T-helper 22 cell (primary cell): ENCODE measurements at places on chromosomes 1 and 21.

GRCh38 chr1:7294636-7295035 lies 476.5 kb upstream of the VAMP3 start:
- DNase-seq, result no peak

DNA sequence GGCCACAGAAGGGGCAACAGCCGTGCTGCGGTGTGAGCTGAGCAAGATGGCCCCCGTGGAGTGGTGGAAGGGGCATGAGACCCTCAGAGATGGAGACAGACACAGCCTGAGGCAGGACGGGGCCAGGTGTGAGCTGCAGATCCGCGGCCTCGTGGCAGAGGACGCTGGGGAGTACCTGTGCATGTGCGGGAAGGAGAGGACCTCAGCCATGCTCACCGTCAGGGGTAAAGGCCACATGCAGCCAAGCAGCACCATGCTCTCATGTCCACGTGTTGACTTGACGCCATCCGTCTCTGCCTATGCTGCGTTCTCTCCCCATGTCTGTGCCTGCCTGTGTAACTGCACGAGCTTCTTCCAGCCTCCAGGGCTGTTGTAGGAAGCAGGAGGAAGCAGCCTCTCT lies 85.5 kb downstream of the OBSCN start:
- no peak for DNase-seq

GRCh38 chr1:19084206-19084738 lies 125.8 kb downstream of the UBR4 start:
- DNase-seq, result no peak

DNA sequence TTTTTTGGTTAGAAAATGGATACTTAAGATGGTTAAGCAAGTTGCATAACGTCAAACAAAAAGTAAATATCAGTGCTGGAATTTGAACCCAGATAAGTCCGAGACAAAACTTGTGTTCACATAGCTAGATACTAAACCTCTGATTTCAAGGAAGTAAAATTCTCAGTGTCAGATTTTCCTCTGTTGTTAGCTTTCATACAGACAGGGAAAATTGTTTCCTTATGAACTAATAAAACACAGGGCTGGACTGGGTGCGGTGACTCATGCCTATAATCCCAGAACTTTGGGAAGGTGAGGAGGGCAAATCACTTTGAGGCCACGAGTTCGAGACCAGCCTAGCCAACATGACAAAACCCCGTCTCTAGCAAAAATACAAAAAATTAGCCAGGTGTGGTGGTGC lies 51.3 kb downstream of the PCNX2 start:
- DNase-seq, result no peak

DNA sequence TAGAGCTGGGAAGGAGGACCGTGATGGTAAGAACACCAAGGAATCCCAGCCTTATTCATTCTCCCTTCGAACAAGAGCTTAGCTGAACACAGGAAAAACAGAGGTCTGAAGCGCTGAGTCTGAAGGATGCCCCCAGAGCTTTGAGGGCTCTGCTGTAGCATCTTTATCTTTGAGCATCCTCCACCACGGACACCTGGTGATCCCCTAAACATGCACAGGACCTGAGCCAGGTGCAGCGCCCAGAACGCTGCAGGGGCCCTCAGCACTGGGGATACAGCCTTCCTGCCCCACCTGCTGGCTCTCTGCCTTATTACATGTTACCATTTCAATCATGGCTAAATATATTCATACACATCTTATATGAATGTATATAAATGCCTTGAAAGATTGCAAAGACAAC lies 7.7 kb upstream of the GPATCH4 start:
- DNase-seq, result peak; percentile 19

GRCh38 chr1:48248356-48248755 lies 25.8 kb downstream of the SLC5A9 start:
- no peak for DNase-seq

GRCh38 chr1:164183854-164184635 lies 374.9 kb upstream of the PBX1 start:
- DNase-seq, result no peak

DNA sequence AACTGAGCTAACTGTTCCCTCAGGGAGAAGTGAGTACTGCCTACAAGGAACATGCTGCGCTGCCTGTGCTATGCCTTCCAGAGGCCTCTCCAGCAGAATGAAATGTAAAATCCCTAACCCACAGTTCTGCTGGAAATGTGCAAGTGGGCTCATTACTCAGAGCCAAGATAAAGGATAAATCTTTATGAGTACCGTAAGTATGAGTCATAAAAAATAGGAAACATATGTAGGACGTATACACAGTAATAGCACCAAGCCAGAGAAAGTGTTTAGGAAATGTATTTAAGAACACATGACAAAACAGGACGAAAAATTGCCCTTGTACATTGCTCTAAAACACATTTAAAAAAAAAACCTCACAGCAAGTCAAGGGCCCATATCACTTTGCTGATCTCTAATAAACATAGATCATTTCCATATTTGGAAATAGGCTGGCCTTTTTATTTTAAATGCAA lies 104.6 kb downstream of the TGFBR3 start:
- DNase-seq, result no peak

GRCh38 chr1:2801535-2802291 lies at the start of gene TTC34:
Gene TTC34, minus strand, starts transcription at chr1:2801693. Its CDS starts 866 bp downstream, at chr1:2800827.
- DNase-seq, result no peak

GRCh38 chr1:119984771-119985170 lies 84.7 kb downstream of the NOTCH2 start:
- no peak for DNase-seq

DNA sequence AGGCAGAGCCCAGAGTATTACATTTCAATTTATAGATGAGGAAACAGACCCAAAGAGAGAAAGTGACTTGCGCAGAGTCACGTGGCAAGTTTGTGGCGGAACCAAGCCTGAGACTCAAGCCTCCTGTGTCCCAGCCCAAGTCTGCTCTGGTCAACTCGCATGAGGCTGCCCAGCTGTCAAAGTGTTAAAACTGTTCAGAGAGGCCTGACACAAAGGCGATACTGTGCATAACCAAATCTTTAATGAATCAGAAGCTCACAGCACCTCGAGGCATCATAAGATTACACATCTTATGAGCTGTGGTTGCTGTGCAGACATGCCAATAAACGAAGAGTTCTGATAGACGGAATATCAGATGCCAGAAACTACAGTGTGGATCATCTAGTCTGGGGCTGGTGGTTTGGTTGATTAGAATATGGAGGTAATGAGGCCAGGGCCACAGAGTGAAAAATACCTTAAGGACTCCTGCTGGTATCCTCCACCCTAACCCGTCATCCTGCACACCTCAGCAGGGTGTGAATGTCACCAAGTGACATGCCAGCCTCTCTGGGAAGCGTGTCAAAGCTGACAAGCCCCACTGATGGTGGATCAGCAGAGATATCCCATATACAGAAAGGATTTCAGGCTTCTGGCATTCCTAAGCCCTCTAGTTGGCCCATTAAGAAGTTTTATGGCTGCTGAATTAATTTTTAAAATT lies 42.2 kb downstream of the TNNT2 start:
- DNase-seq, result no peak

- no peak for DNase-seq
Observed at GRCh38 chr1:67143966-67144365, 9.2 kb upstream of the C1orf141 start.

GRCh38 chr1:176989023-176989422 lies 175.5 kb downstream of the ASTN1 start:
- DNase-seq, result no peak

DNA sequence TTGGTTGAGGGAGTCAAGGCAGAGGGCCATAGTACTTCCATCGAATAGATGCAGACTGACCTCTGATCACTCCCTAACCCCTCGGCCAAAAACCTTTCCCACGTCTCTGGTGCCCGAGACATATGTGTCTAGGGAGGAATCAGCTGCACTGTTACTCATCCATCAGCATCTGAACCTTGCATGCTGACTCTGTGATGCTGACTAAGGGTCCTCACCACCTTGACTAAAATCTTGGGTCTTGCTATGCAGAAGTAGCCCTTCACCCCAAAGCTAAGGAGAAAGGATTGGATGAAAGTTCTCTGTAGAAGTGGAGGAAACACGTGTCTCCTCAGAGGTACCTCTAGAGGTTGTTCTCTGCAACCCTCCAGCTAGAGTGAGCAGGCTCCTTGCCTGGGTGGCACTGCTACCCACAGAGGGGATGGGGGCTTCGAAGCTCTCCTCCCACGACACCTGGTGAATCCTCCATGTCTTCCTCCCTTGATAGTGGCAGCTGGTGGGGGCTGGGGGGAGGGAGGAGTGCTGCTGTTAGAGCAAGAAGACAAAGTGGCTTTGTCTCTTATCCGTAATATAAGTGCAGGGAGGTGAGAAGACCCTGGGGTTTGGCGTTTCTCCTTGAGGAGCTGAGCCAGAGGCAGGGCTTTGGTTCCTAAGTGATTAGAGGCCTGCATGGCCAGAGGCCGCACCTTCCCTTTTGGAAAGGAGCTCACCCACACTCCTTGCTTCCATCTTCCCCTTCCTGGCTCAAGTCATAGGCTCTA lies 45.1 kb downstream of the ATP2B4 start:
- DNase-seq, result no peak

DNA sequence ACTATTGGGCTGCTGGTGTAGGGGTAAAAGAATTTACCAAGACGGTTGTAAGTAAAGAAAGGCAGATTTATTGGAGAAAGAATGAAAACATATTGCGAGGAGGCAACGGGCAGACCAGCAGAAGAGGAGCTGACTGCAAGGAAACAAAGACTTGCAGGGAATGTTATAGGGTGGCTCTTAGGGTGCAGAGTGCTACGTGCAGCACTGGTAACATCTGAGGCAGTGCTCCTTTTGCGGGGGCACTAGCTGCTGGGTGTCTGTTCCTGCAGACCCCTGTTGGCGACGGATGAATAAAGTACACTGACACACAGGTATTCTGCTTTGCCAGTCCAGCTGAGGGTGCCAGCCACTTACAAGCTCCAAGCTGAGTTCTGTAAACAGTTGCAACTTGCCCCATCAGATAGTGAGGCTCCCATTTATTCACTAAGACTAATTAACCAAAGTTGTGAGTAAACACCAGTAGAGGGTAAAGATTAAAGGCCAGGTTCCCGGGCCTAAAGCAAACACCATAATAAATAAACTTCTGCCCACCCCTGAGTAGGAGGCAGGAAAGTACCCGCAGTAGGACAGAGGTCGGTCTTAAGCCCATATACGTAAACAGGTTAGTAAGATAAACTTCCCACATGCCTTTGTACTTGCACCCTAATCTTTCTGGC lies 140.2 kb upstream of the KCNK1 start:
- no peak for DNase-seq

DNA sequence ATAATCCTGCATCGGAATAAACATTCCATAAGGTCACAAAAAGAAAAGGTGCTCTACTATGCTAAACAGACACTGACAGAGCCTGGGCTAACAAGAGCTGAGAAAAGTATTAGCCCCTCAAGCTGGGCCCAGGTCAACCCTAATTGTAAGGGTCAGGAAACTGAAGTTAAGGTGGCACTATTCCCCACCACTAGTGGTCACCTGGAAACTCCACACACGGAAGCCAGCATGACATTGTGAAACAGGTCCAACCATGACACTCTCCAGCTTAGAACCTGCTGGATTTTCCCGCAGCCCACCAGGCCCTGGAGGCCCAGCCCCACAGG lies 1.2 kb downstream of the PTTG1IP start:
- no peak for DNase-seq

DNA sequence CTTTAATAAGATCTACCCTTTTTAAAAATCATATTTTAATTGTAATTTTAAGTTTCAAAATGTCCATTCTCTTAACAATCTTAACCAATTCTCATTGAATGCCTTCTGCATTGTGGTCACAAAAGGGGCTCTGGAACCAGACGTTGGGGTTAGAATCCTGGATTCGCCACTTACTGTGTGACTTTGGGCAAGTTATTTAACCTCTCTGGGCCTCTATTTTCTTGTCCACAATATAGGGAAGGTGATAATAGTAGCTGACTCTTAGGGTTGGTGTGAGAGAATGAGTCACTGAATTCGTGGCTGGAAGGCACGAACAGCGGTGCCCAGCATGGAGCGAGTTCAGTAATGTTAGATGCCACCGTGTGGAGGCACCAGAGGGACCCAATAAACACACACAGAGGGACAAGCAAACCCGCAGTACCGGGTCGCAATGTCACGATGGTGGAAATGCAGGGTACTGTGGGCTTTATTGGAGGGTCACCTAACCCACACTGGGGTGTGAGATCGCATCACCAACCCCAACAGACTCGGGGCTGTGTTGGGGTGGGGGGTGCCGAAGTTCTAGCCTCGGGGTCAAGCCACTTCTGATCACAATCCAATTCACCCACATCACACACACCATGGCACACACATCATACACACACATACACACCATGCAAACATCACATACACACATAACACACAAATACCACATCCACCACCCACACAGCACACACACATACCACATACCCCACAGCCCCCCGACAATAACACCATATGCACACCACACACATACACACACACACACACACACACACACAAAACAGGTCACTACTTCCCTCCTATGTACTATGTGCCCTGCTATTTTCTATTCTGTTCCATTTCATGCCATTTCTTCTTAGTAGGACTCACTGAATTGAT lies 27.0 kb upstream of the IFNAR2 start:
- no peak for DNase-seq

DNA sequence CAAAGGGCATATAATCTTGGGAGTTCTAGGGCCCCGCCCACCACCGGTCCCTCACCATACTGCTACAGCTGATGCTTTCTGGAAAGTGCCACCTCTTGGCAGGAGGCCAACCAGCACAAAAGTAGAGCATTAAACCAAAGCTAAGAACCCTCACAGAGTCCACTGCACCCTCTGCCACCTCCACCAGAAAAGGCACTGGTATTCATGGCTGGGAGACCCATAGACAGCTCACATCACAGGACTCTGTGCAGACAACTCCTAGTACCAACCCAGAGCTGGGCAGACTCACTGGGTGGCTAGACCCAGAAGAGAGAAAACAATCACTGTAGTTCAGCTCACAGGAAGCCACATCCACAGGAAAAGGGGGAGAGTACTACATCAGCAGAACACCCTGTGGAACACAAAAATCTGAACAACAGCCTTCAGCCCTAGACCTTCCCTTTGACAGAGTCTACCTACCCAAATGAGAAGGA lies 10.8 kb downstream of the THEM4 start:
- peak; percentile 77 for DNase-seq

DNA sequence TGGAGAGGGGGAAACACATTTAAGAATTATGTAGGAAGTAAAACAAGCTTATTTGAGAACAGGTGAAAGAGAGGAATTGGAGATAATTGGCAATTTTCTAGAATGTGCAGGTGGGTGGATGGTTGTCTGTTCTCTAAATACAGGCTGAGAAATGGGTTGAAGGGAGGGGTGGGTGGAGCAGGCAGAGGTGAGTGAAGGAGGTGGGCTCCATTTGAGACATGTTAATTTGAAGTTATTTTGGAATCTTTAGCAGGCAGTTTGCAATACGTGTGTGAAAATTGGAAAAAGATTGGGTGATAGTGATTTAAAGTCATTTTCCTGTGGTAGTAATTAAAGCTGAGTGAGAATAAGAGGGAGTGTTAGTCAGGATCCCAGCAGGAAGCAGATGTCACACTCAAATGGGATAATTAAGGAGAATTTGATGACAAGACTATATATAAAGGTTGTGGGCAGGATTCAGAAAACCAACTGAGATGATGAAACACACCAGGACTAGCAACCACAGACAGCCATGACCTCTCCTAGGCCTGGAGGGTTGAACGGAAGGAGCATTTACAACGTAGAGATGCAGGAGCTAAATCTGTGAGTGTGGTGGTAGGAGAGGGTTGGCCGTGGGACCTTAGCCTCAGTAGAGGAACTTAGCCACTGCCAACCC lies 40.6 kb downstream of the CHRM3 start:
- no peak for DNase-seq
